ENCODE measurements at places on chromosomes 3 and 15.
A peak's percentile ranks its signal among the peaks of the same experiment; 100 is the strongest.

DNA sequence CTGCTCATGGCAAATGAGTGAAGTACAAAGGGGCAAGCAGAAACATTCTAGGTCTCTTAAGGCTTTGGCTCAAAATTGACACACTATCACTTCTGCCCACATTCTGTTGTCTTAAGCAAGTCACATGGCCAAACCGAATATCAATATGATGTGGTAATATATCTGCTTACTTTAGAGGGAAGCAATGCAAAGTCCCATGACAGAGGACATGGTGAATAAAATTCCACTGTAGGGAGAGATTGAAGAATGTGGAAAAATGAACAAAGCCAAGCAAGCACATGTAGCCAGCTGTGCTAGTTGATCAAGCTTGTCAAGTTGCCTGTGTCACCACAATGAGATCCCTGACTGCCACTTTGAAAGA lies 11.2 kb upstream of the TBC1D5 start:
- DNase-seq = no peak

GRCh38 chr15:55250392-55250791 lies 39.2 kb downstream of the RAB27A start:
- no peak for DNase-seq

DNA sequence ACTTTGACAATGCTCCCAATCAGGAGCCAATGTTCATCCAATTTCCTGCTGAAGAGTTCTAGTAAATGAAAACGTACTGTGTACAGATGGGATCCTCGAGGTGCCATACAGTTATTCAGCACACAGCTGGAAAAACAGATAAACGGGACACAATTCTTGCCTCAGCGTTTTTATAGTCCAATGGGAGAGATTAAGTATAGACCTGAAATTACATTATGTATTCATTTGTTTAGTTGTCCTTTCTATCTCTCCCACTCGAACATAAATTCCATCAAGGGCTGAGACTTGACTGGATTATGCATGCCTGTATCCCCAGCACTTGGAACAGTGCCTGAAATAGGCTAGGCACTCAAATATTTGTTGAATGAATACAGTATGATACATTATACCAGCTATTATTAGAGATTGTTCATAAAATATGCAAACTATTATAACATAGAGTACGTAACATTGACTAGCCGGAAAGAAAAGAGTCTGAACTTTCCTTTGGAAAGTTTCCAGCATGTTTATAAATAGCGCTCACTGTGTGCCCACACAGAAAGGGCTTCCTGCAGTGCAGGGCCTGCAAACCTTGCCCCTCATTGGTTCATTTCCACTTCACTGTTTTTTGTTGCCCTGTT lies 27.4 kb upstream of the SNTN start:
- no peak for DNase-seq

- DNase-seq = no peak
Measured at GRCh38 chr15:44676676-44677075, 13.2 kb upstream of the SPG11 start.

- no peak for DNase-seq
Measured at GRCh38 chr3:149128821-149129220, 617 bp upstream of the HPS3 start.

DNA sequence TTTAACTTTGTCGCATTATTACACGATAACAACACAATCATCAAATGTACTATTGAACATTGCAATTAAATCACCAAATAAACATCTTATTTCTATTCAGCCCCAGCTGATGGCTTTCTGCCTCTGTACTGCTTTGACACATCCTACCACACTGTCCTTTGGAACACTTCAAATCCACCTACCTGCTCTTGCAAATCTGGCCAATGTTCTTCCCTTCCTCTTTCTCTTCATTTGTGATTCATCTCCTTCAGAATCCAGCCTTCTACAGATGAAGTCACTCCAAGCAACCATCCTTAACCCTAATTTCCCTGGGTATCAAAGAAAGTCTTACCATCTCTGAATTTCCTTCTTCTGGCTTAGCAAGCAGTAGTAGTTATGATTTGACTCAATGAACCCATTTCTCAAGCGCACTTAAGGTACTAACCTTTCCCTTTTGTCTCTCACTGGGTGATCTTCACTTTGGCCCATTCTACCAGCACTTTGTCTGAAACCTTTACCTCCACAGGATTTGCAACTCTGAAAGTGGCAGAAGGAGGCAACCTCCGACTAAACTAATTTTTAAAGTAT lies 502.9 kb downstream of the FOXP1 start:
- DNase-seq = no peak

DNA sequence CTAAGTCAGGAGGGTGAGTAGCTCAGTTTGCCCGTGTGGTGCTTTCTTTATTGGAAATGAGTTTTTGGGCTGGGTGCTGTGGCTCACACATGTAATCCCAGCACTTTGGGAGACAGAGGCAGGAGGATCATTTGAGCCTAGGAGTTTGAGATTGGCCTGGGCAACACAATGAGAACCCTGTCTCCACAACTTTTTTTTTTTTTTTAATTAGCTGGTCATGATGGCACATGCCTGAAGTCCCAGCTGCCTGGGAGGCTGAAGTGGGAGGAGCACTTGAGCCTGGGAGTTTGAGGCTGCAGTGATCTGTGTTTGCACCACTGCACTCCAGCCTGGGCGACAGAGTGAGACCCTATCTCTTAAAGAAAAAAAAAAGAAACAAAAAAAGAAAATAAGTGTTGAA lies 174.9 kb downstream of the NSMCE3 start:
- DNase-seq = no peak

- no peak for DNase-seq
Measured at GRCh38 chr3:53180305-53181023, 19.5 kb downstream of the PRKCD start.

GRCh38 chr3:195566797-195567196 lies 16.9 kb downstream of the APOD start:
- DNase-seq = no peak

DNA sequence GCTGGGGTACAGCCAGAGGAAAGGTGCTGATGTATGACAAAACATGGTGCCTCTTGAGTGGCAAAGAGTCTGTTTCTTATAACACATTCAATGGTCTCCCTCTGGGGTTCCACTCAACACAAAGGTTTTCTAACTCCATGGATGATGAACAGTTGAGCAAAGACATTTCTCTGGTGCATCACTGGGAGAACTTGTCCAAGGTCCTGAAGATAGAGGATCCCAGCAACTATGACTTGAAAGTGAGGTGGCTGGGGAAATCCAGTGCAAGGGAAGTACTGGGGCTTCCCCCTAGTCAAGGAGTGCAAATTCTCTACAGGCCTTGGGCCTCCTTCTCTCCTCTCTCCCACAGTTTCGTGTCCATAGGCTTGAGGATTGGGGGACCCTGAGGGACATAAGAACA lies 431.1 kb downstream of the WDR72 start:
- DNase-seq = no peak

- peak; percentile 93 for DNase-seq
Measured at GRCh38 chr3:79368403-79368802, 399.4 kb downstream of the ROBO1 start.

DNA sequence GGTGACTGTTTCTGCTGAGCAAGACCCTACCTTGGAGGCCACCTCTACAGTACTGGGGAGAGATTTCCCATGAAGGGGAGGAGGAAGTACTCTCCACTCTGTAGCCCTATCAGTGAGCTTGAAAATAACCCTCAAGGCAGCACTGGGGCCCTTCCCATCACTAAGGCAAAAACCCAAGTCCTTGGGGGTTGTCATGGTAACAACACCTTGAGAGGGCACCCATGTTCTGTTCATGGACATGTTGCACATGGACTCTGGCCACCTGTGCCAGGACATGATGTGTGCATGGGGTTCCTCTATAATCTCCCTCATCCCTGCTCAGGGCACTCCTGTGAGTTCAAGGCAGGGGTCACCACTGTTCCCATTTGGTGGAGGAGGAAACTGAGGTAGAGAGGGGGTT lies 10.9 kb upstream of the CDC25A start:
- no peak for DNase-seq

- DNase-seq = no peak
Measured at GRCh38 chr3:159928666-159929065, 60.0 kb upstream of the IL12A start.

- DNase-seq = peak; percentile 83
Measured at GRCh38 chr3:170815340-170815739, 54.7 kb downstream of the RPL22L1 start.

DNA sequence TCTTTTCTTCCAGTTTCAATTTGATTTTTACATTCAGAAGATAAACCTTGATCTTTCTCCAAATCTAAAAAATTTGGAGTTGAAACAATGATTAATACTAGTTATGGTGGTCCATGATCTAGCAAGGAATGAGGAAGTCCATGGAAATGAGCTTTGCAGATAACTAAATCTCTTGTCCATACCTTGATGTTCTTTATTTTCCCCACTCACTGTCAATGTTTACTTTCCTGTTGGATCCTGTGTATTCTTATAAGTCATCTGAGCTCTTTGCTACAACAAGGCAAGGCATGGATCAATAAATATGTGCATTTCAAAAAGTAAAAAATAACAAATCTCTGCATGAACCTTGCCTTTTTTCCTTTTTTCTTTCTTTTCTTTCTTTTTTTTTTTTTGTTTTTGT lies 6.2 kb upstream of the MYO1E start:
- DNase-seq = no peak

DNA sequence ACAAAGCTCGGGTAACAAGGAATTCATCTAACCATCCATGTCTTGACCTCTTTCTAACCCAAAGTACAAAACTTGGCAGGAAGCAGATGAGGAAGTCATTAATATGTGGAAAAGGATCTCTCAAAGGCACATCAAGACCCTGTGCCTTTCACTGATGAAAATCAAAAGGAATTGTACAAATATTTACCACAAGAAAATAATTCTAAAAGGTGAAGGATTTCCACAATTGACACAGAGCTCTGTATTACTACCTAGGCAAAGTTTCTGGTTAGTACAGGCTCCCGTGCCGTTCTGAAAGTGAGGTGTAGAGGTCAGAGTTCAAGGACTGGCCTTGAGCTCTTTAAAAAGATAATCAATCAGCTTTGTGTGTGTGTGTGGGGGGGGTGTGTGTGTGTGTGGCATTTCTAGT lies 239.7 kb upstream of the ICE2 start:
- no peak for DNase-seq

- DNase-seq = no peak
Measured at GRCh38 chr3:110307065-110307809, 764.4 kb upstream of the NECTIN3 start.

- no peak for DNase-seq
Measured at GRCh38 chr15:95129574-95129973, 898.2 kb downstream of the MCTP2 start.

DNA sequence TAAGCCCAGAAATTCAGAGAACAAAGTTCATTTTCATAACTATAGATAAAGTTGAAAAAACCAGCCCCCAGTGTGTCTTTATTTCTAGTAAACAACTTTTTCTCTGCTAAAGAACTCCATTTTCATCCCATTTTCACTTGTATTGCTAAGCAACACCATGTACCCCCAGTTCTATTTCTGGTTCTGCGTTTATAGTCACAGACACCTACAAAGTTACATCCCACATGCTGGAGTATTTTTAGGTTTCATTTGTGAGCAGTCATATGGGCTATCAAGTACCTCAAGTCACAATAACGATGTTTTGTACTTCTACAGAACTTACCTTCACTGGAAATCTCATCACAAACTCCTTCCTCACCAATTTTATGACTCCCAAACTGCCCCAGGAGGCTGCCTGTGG lies 236.5 kb downstream of the RSL24D1 start:
- DNase-seq = no peak

- no peak for DNase-seq
Measured at GRCh38 chr15:73984208-73984979, 7.7 kb downstream of the STOML1 start.

DNA sequence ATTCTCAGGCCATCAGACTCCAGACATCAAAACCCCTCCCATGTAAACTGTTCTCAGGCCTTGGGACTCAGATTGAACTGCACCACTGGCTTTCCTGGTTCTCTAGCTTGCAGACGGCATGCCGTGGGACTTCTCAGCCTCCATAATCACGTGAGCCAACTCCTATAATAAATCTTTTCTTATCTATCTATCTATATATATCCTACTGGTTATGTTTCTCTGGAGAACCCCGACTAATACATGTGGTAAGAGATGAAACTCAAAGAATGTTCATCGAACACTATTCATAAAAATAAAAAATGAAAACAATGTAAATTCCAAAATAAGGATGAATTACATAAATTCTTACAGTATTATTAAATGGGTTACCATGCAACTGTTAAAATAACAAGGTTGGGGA lies 84.5 kb upstream of the NTRK3 start:
- DNase-seq = no peak

- DNase-seq = no peak
Measured at GRCh38 chr15:68608206-68608843, 29.5 kb downstream of the CORO2B start.

DNA sequence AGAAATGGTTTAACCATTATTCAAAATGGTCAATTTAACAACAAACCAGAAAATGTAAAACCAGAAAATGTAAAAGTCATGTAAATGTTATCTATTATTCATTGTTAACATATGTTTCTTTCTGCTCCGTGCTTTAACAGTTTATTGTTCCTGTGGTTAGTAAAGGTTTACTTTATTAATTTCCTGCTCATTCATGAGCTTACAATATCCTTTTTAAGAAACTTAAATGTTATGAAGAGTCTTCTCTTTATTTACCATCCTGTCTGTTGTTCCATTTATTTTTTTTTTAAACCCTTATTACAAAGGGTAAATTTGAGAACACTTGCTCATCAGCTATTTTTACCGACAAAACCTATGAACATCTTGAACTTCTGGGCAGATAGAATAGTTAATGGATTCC lies 148.1 kb downstream of the GHSR start:
- no peak for DNase-seq

DNA sequence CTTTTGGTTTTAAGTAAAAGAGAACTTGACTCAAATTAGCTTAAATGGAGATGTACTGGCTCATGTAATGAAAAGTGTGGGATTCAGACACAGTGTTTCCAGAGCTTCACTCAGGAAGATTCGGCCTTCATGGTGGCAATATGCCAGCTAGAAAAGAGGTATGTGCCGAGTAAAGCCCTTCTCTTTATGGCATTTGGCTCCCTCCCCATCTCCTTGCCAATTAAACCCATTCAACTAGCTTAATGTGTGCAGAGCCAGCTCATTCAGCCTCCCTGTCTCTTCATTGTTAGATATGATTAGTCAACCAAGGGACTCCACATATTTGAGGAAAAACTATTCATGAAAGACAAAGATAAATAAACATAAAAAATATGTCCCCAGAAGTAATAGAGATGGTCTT lies 15.0 kb upstream of the TRANK1 start:
- peak; percentile 68 for DNase-seq

DNA sequence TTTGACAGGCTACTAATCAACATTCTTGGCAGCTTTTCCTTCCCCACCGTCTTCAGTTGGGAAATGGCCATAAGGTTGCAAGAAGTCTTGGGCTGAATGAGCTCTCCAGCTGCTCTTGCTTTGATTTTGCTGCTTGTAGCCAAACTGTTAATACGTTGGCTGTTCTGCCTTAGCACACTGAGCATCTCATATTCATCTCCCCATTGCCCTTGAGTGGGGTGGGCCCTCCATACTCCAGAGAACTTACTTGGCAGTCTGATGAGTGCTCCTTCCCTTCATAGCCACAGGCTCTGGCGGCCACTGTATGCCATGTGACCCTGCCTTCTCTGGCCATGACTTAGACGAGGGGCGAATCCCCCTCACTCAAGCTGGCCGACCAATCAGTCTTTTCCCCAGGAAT lies 25.8 kb upstream of the PAQR5 start:
- no peak for DNase-seq

- DNase-seq = no peak
Measured at GRCh38 chr3:110656394-110657025, 415.1 kb upstream of the NECTIN3 start.
